Left ventricle myocardium superior (tissue), 1 donor: ENCODE measurements at places on chromosomes 13 and 19. TPM values are rescaled to one million over a fixed set of nuclear protein-coding genes. Genes with fewer than 3 reads are reported as not detected.

GRCh38 chr13:101423872-101424271 is 7.6 kb upstream of the NALCN start:
- no peak for DNase-seq

The ZNF486 gene
- total RNA-seq: 1.7 TPM

The NRTN gene
- total RNA-seq: 26.3 TPM

GRCh38 chr13:93554514-93554913 is 327.9 kb downstream of the GPC6 start:
- no peak for DNase-seq

The CRX gene
- not detected for total RNA-seq

The RUBCNL gene
- 0.69 TPM for total RNA-seq
